ENCODE measurements at places on chromosomes 7 and 10.
A peak's percentile ranks its signal among the peaks of the same experiment; 100 is the strongest.

DNA sequence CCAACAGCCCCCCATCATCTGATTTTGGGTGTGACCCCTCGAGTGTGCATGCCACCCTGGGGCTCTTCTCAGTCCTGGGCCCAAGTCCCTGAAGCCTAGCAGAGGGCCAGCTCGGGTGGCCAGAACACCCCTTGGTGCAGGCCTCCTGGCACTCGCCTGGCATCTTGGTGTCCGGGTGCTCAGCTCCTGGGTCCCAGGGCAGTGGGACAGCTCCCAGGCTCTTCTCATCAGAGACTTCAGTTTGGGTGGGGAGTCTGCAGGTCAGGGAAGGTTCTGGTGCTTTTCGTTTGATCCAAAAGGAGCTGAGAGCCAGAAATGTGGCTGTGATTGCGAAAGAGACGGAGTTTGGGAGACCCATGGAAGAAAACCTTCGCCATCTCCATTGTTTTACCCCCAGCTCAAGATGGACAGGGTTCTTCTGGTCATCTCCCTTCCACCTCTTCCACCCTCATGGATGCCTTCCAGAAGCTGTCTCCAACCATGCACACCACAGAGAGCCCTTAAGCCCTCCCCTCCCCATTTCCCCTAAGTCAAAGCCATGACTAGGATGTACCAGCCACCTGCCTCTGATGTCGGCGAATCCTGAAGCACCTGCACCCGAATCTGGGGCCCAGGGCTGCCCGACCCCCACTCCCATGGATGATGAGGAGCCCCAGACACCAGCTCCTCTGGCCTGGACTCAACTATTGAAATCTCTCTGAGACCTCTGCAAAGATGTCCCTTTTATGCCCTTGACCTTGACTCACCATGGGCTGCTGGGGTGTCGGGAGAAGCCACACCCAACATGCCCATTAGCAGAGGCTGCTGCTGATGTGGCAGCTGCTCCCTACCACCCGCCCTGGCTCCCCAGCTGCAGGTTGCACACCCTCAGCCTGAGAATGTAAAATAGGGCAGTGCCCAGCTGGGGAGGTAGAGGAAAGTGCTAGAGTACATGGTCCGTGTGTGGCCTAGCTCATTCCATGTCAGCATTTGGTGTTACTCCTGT, 55.3 kb downstream of the ADCYAP1R1 start:
- no peak for DNase-seq

GRCh38 chr10:63819753-63820329, 298.6 kb downstream of the REEP3 start:
- peak; percentile 37 for DNase-seq

DNA sequence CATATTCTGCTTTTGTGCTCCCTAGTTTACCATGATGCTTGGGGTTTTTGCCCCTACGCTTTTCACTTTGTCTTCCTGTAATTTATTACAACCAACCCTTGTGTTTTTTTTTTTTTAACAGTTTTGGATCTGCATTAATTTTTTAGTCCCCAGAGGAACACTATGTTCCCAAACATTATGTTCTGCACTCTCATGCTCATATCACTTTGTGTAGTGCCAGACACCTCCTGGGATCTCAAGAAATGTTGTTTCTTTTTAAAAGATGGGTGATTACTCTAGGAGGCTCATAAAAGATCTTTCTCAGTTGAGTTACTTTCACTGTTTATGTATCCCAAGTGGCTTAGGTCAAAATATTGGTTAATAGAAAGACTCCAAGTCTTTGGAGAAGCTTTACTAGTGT, 116.2 kb upstream of the MKLN1 start:
- DNase-seq, result no peak

DNA sequence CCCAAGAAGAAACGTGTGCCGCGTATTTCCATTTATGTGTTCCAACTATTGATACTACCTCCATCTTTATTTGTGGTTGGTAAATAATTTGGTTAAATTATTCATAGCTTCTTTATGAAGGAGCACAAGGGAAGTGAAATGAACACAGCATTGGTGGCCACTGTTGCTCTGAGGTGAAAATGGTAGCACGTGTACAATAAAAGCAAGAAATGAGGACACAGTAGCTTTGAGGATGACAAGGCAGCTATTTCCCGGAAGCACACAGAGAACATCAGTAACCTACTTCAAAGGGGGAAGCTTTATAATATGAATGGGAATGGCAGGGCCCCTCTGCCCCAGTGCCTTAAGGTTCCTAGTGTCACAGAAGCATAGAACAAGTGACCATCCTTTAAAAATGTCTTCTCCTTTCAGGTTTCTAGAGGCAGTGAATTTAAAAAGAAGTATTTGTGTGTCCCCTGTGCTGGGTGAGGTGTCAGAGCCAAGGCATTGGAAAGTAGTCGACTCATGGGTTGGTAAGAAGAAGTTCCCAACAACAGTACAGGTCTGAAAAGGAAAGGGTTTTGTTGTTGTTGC, 78.8 kb downstream of the SGMS1 start:
- DNase-seq, result no peak

GRCh38 chr7:121395494-121395960, 581 bp downstream of the FAM3C start:
- DNase-seq, result peak; percentile 68

GRCh38 chr10:16949816-16950215, 132.6 kb upstream of the RSU1 start:
- DNase-seq, result no peak

- DNase-seq, result no peak
Observed at GRCh38 chr7:24825931-24826661, 68.8 kb upstream of the GSDME start.

DNA sequence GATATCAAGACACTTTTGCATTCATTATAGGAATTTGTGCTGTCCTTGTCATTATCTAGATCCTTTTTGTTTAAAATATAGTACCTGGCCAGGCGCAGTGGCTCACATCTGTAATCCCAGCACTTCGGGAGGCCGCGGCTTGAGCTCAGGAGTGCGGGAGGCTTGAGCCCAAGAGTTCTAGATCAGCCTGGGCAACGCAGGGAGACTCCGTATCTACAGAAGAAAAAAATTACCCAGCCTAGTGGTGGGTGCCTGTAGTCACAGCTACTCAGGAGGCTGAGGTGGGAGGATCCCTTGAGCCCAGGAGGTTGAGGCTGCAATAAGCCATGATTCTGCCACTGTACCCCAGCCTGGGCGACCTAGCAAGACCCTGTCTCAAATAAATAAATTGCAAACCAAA, 621 bp upstream of the MORN4 start:
- no peak for DNase-seq

DNA sequence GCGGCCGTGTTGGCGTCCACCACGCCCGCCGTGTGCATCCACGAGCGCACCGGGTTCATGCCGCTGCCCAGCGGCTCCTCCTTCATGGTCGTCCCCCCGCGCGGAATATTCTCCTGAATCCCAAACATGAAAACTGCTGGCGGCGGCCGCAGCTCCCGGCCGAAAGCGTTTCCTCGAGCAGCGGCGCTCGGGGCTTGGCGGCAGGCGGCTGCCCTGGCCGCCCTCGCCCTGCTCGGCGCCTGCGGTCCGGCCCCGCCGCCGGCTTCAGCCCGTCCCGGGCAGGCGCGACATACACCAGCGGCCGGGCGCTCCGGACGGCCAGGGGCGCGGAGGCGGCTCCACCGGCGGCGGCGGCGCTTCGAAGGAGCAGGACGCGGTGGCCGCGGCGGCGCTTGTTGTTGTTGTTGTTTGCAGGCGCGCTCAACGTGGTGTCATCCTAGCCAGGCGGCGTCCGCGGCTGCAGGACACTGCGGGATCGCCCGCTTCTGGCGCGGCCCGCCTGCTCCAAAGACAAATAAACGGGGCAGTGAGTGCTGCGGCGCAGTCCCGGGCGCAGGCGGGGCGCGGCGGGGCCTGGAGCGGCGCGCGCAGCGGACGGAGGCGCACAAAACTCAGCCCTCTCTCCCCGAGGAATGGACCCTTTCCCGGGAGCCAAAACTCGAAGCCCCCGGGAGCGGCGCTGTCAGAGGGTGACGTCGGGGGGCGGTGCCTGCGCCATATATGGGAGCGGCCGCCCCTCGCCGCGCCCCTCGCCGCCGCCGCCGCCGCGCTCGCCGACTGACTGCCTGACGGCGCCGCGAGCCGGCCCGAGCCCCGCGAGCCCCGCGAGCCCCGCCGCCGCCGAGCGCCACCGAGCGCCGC, at the start of gene EBF3:
TSS of gene EBF3 (minus strand) at position 634 of the 861 bp plus-strand sequence. CDS start at position 128, 506 bp downstream.
- DNase-seq, result peak; percentile 93

- peak; percentile 23 for DNase-seq
Observed at GRCh38 chr10:71974489-71975021, 10.4 kb downstream of the CHST3 start.

Data from NB4 (cell line).